ENCODE measurements at places on chromosomes 16 and 17.
A peak's percentile ranks its signal among the peaks of the same experiment; 100 is the strongest.

GRCh38 chr17:82373731-82374625 lies 2.4 kb downstream of the UTS2R start:
- DNase-seq: no peak

DNA sequence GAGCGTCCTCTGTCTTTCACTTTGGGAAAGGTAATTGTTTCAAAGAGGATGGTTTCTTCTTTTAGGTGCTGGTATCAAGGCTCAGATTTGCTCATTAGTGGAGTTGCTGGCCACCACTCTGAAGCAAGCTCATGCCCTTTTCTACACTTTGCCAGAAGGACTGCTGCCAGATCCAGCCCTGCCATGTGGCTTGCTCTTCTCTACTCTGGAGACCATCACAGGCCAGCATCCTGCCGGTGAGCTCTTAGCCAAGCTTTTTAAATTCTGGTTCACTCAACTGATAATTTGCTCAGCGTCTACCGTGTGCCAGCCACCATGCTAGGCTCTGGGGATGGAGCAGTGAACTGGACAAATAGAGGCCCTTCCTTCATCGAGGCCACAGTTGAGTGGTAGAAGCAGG lies 4.3 kb downstream of the COG1 start:
- DNase-seq: no peak

GRCh38 chr17:50559674-50560184 lies 786 bp upstream of the CACNA1G start:
- peak; percentile 88 for DNase-seq

DNA sequence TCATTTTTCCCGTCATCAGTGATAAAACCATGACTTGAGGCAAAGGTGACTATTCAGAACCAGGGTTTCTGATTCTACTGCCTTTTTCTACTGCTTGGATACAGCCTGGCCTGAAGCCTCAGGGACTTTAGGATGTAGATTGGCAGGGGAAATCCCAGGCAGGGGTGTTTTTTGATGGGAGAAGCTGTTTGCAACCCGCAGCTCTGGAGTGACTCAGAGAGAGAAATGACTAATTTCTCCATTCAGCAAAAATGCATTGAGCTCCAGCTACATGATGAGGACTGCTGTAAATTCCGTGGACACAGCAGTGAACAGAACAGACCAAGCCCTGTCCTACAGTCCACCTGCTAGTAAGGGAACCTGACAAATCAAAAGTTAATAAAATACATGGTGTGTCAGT lies 560.6 kb downstream of the CDH13 start:
- DNase-seq: no peak

GRCh38 chr16:11094075-11094856 lies 149.9 kb downstream of the CLEC16A start:
- DNase-seq: no peak

DNA sequence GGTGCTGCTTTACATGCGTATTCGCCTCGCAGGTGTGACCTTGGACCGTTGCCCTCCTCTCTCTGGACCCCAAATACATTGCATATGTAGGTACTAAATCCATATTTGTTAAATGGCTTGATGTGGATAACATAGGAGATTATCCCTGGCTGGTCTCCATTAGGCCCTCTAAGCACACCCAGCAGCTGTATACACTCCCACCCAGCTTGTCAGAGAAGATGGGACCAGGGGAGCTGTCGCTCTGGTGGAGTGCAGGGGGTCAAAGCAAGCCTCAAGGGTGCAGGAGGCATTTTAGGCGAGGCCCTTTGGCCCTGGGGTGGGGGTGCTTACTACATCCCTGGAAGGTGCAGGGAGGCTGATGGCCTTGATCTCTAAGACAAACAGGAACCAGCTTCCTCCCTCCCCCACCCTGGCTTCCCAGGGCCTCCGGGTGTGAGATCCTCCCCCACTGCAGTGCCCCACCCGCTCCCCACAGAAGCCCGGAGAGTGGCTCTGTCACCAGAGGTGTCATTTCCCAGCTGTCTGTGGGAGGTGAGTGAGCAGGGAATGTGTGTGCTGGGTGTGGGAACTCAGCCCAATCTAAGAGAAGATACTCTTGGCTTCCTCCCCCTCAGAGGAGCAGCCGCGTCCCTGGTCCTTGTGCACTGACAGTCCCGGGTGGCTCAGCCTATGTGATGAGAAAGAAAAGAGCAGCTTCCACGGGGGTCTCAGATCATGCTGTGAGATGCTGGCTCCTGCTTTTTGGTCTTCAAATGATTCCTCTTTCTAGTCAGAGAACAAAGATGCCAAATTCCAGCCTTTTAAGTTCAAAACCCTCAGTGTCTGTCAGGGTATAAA lies 1.4 kb upstream of the VAMP2 start:
- no peak for DNase-seq

GRCh38 chr16:1984347-1985225 lies 593 bp downstream of the GFER start:
- peak; percentile 59 for DNase-seq

DNA sequence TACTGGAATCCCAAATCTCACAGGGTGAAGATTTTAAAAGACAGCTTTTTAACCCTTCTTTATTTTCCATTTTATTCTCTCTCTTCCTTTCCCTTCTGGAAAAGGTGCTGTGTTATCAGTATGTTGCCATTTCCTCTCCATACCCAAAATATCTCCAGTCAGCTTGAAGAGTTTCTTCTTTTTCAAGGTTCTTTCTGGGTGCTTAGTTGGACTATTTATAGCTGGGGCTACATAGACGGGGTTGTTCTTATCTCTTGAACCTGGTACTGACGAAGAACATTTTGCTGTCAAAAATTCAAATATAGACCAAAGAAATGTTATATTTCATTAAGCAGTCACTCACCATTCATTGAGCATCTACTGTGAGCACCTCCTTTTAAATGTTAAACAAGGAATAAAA lies 48.6 kb downstream of the IST1 start:
- DNase-seq: no peak

DNA sequence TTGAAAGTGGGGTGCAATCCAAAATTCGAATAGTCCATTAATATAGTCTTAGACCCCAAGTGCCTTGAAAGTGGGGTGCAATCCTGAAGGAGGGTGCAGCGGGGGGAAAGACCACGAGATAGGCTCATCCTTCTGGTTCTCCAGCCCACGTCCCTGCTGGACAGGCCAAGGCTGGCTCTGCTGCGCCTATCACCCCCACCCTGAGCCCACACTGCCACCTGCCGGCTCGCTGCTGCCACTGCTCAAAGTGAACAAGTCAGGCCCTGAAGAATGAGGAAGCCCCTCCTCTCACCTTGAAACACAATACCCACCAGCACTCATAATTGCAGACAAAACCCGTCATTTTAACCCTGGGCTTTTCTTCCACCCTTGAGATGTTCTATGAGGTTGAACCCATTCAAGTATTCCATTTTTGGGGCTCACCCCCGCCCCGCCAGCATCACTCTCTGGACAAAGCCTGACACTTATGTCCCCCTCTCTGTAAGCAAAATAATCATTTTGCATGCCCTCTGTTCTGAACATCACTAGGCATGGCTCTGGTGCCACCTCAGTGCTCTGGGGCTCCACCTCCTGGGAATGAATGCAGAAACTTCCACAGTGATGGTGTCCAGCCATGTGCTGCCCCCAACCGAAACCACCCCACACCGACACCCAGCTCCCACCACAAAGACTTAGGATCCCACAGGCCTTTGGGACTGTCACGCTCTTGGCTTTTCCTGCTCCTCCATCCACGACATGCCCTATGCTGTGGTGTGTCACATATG lies 56.8 kb downstream of the BEAN1 start:
- DNase-seq: peak; percentile 86

DNA sequence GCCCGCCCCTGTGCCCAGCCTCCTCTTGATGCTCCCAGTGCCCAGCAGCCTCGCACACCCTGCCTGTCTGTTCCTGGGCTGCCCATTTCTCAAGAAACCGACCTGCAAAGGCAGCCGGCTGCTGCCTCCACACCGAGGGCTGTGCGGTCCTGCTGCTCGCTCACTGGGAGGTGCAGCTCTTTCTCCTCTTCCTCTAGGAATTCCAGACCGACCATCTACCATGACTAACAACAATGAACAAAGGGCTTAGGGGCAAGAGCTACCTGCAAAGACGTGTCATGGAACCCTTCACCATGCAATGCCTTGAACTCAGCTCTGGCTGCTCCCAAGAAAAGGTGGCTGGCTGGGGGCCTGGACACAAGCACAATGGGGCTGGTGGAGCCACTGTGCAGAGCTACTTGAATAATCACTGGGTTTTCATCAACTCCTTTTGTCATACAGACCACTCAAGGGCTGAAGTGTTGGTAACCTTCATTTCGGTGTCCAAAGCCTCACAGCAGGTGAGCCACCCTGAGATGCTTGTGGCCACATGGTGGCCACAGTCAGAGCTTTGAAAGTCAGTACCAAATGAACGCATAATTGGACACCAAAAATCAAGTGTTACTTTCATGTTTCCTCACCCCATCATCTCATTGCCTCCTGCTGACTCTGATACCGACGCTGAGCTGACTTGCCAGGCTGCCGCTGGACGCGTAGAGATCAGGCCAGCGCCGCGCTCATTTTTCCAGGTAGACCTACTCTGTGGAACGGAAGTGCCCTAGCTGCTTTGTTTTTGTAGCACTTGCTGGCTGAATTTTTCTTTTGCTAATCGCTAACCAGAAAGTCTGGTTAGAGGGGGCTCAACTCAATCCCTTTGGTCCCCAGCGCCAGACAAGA lies 19.8 kb downstream of the CYB561 start:
- no peak for DNase-seq

DNA sequence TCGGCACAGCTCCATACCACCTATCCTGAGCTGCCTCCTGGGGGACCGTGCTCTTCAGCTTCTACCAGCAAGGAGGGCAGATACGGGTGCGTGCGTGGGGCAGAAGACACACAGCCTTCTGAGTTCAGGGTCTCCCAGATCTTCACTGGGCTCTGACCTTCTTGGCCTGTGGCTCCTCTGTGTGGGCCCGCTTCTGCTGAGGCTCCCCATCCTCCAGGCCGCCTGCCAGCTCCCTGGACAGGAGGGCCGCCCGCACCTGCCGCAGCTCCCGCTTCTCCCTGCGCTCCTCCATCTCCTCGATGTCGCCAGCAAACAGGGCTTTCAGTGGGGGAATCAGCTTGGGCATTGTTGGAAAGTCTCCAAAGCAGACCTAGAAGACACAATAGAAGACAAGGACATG lies 25.2 kb downstream of the ELAC2 start:
- DNase-seq: no peak

DNA sequence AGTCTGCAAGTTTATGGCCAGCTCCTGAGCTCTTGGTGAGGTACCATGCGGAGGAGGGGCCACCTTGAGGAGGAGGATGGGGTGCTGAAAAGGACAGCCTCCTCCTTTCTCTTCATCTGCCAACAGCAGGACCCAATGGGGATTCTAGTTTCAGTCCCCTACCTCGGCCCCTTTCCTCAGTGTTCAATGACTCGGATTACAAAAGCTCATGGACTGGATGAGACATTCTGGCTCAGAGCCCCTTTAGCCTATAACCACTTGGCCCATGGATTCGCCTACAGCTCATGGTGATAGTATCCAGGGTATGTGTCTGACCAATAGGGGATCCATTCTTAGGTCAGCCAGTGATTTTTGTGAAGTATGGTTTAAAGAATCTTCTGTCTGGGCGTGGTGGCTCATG lies 8.5 kb upstream of the PIK3R6 start:
- no peak for DNase-seq

All from neural progenitor cell (in vitro differentiated cells).